T1000 (cell line): ENCODE measurements at places on chromosomes 3 and 15.

- no peak for DNase-seq
Measured at GRCh38 chr15:46555547-46555946, 920.7 kb downstream of the SQOR start.

DNA sequence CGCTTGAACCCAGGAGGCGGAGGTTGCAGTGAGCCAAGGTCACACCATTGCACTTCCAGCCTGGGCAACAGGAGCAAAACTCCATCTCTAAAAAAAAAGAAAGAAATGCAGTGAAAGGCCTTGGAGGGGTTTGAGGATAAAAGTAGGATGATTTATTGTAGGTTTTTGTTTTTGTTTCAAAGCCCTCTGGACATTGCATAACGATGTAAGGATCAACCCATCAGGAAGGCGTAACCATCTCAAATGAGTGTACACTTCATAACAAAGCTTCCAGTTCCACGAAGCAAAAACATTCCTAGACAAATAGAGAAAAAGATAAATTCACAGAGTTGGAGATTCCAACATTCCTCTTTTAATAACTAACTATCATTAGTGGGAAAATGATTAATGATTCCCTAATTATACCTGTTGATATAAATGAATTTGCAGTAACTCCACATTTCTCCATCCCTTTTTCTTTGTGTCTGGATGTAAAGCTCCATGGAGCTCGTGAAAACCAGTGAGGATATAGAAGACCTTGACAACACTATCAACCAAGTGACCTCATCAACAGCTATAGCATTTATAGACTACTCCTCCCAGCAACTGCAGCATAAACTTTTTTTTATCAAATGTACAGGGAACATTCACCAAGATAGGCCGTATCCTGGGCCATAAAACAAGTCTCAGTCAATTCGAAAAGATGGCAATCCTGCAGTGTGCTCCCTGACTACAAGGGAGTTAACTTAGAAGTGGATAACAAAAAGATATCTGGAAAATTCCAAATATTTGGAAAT lies 48.7 kb upstream of the PPP4R2 start:
- DNase-seq: no peak

DNA sequence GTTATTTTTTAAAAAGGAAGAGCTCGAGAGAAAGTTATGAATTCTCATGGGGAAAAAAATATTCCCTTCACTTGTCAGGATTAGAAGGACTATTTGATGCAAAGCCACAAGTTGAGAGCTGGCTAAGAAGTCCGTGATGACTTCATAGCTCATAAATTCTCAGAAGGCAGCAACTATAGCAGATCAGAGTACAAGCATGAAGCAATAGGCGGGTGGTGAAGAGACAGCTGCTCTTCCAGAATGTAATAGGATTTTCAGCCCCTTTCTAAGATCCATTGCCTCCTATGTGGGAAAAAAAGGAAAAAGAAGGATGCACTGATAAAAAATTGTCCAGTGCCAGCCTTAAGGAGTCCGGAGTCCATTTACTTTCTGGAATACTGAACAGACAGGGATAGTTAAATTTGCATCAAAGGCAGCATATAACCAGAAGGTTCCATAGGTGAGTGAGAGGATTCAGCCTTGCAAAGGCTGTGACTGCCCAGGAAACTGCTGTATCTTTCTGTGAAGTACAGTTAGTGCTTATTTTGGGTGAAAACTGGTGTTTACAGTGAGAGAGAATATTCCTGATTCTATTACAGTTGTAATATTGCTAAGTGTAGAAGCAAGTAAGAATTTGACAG lies 929.5 kb upstream of the ALCAM start:
- DNase-seq: peak; percentile 8

DNA sequence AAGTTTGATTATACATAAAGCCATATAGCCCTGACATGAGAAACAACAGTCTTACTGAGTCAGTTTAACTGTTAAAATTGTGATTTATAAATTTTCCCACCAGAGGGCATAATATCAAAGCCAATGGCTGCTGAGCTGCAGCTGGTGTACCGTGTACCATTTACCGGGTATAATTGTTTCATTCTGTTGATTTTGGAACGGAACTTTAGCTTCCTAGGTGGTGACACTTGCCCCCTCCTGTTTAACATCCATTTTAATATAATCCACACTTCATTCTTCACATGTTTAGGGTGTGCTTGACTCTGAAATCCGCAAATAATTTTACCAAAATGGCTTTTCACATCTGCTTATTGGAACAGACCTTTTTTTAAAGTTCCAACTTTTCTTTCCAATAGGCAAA lies 72.8 kb downstream of the SLC9A9 start:
- DNase-seq: no peak

- no peak for DNase-seq
Measured at GRCh38 chr3:67109651-67110204, 111.6 kb downstream of the KBTBD8 start.

GRCh38 chr15:24858737-24859601 lies 95.8 kb upstream of the SNRPN start:
- no peak for DNase-seq

DNA sequence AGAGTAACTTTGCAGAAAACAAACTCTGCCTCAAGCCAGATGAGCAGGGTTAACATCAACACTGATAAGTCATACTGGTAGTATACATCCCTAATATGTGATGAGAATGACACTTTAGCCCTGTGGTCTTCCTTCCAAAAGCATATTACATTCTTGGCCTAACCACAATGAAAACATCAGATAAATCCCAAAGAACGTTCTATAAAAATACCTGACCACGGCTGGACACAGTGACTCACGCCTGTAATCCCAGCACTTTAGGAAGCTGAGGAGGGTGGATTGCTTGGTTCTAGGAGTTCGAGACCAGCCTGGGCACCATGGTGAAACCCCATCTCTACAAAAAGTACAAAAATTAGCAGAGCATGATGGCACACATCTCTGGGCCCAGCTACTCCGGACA lies 4.7 kb downstream of the TMCC1 start:
- DNase-seq: peak; percentile 30

- no peak for DNase-seq
Measured at GRCh38 chr3:156135921-156136638, 15.7 kb downstream of the KCNAB1 start.

- DNase-seq: no peak
Measured at GRCh38 chr3:41222012-41222411, 22.7 kb downstream of the CTNNB1 start.

- DNase-seq: no peak
Measured at GRCh38 chr3:109050591-109051167, 67.3 kb downstream of the MORC1 start.

- DNase-seq: no peak
Measured at GRCh38 chr3:63955830-63956545, 43.8 kb upstream of the SCAANT1 start.

DNA sequence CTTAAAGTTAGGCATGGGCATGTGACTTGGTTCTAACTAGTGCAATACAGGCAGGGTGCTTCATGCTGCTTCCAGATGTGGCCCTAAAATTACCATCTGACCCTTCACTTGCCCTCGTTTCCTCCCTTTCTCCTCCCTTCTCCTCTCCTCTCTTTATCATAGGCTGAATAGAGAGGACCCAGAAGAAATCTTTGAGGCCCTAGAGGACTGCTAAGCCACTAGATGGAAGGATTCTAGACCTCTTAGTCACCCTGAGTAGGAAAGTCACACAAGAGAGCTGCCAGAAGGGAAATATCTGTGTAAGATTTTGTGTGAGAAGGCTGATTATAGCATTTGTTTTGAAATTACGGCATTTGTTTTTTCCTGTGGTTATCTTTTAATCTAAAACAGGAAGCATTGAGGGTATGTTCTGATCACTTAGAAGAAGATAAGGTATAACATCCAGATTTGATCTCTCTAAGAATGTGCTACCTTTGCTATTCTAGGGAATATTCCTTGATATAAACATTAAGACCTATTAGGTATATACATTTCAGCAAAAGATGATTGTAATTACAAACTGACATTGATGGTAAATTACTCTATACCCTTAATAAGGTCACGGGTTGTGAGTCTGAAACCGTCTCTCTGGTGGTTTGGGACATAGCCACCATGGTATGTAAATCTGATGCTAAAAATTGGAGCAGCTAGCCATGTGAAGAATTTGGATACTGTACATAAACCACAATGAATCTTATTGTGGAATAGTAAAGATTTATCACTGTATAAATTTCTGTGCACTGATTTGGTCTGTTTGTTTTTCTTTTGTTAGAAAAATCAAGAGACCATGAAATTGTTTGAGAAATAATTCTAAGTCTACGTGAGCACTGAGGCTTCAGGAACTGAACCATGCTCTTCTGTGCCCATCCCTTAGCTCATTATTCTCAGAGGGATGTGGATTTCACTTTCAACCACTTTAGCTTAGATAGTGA lies 84.1 kb downstream of the TP63 start:
- DNase-seq: no peak

GRCh38 chr3:60045686-60046085 lies 995.9 kb upstream of the CFAP20DC start:
- no peak for DNase-seq

GRCh38 chr15:66169023-66169422 lies 84.5 kb downstream of the MEGF11 start:
- DNase-seq: no peak

DNA sequence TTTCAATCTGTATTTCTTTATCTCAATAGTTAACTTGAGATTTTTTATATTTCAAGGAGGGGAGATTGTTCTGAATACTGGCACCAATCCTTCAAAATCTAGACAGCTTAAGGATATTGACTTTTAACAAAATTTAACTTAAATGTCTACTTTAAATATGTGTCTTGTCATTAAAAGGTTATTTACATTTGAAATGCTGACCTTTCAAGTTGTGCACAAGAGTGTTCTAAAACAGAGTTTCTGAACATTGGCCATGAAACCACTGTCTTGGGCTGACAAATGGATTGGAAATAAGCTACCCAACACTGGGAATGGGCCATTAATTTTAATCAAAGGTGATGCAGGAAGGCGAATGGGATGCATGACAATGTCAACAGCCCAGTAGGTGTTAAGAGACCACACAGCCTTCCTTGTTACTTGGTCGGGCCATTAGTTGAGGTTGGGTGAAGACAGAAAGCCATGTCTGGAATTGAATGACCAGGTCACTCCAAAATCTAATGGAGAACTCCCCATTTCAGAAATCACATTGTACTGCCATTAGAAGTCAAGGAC lies 128.5 kb downstream of the CDIN1 start:
- DNase-seq: no peak

DNA sequence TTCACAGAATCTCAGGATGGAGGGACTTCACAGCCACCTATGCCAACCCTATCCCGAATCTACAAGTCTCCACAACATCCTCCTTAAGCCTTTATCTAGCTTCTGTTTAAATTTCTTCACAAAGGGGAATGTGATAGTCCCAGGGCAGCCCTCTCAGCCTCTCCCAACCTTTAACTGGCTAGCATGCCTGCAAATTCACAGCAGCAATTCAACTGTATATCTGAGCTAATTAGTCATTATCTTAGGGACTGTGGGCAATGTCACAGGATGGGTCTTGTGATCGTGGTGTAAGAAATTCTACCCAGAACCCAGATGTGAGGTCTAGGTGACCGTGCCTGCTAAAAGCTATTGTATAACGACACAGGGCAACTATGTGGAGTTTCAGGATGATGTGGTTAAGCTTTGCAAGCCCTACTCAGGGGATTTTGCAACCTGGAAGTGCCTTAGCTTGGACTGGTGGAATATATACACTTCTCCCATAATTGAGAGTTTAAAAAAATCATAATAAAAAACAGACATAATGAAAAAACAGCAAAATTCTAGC lies 65.5 kb upstream of the FBN1 start:
- DNase-seq: no peak

- no peak for DNase-seq
Measured at GRCh38 chr3:166889241-166889640, 490.9 kb downstream of the ZBBX start.

DNA sequence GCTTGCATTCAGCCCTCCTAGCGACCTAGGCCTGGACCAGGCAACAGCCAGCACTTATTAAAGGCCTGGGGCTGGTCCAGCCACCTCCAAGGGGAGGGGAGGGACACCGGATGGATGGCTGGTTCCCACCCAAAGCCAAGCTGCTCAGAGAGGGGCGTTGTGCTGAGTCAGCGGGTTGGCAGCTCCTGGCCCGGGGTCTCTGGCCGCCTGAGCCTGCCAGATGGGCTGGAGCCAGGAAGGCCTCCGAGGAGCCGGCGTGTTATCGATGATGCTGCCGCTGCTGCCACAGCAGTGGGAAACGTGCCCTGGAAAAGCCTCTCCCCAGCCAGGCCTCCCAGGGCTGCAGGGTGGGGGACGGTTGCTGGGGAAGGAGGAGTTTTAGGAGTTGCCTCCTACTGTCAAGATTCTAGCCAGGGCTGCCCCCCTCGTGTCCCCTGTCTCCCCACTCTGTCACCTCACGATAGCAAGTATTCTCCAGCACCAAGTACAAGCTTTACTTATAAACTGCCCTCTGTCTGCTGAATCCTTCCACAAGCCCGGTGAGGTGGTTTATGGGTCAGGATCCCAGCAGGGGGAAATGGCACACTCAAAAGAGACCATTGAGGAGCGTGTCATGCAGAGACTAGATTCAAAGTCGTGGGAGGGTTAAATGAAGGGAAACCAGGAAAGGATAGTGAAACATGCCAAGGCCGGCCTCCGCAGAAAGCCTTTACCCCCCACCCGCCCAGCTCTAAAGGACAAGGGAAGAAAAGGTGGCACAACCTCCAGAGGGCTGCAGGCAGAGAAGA lies 43.2 kb upstream of the TSEN2 start:
- DNase-seq: no peak

DNA sequence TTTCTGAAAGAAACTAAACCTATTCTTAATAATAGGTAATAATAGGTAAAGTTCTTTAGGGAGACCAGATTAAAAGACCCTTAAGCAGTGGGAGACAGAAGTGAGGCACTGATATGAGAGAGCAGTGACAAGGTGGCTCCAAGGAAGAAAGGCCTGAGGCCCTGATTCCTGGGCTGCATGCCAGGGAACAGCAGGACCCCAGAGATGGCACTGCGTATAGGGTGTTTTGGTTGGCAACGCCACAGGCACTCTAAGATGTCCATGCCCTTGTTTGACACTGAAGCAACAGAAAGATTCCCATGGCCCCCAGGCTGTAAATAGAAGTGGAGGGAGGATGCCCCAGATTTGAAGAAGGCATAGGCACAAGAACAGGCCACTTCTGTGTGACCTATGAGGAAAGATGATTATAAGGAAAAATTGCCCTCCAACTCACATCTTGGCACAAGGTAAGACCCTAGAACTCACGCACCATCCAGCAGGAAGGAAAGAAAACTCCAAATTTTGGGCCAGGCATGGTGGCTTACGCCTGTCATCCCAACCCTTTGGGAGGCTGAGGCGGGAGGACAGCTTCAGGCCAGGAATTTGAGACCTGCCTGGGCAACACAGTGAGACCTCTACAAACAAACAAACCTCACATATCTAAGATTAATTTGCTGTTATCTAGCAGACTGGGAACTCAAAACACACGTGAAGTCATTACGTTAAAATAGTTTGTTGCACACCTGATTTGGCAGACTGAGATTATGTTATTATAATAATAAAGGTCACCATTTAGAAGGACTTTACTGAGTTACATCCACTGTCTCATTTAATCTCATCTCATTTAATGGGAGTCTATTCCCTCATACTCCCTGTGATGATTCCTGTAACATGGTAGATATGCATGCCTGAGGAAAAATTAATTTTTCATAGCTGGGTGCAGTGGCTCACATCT lies 10.5 kb upstream of the BLM start:
- DNase-seq: no peak
